CD8-positive, alpha-beta T cell (primary cell): ENCODE measurements at places on chromosomes 1 and 21.

- no peak for DNase-seq
Observed at GRCh38 chr1:59413327-59413720, 116.4 kb downstream of the FGGY start.

DNA sequence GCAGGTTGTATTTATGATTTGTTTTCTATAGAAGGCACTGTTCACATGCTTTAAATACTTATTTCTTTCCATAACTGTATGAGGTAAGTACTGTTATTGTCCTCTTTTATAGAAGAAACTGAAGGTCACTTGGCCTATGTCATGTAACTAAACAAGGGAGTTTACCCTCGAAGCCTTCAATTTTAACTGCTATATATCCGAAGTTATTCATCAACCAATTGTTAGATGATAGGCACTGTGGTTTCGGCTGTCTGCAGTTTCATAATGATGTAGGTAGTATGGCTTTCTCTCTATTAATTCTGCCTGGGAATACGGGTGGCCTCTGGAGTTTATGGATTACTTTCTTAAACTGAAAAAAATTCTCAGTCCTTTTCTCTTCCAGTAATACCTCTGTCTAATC is 413.3 kb upstream of the ADGRL2 start:
- no peak for DNase-seq

DNA sequence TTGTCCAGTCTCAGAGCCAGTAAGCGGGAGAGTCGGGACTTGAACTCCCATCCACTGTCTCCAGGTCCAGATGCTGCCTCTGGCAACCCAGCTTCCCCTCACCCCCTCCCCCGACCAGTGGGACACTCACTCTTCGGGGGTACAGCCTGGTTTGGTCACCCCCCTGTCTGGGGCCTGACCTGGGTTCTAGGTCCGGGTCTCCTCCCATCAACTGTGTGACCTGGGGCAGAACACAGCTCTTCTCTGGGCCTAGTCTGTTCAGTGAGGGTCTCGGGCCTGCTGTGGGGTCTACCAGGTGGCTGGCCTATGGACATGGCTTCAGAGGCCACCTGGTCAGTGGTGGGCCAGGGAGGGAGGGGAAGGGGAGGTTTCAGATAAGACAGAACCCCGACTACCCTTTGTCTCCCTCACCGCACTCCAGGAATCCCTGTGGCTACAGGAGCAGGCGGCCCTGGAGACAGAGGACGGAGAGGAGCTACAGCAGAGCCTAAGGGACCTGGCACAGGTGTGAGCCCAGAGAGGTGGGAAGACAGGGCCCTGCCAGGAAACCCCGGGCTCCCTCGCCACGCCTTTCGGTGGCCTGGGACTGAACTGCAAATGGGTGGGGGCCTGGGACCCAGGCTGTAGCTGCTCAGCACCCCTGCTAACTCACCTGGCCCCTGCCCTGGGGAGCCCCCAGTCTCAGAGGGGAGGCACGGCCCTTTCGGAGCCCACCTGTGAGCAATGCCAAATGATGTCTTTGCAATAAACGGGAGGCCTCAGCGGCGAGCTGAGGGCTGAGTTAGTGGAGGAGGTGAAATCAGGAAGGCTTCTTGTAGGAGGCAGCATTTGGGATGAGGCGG is 4.1 kb upstream of the NBPF3 start:
- no peak for DNase-seq

DNA sequence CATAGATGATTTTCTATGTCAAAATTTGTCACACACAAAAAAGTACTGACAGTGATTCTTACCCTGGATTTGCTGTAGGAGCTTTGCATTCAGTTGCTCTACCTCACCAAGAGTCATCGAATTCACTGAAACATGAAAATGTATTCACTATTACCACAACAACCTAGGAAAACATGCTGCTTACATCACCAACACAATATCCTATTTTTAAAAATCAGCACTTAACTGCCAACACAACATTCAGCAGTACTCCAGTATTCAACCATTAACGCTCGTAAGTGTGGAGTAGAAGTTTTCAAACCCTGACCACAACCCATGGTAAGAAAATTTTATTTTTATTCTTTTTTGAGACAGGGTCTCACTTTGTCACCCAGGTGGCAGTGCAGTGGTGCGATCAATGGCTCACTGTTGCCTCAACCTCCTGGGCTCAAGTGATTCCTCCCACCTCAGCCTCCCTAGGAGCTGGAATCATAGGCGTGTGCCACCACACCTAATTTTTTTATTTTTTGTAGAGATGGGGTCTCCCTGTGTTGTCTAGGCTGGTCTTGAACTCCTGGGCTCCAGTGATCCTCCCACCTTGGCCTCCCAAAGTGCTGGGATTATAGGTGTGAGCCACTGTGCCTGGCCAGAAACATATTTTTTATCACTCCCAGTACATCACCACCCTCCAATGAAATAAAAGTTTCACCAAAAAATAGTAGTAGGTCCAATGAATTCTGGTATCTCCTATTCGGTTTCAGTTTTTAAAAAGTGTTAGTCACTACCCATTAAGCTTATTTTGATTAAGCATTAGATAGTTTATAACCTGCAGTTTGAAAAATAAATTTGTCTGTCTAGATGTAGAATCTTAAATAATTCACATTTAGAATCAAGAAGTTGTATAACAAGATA is 23.8 kb downstream of the C21orf91 start:
- DNase-seq: no peak

- no peak for DNase-seq
Observed at GRCh38 chr1:72485801-72486200, 203.5 kb upstream of the NEGR1 start.

GRCh38 chr1:51189421-51190073 is 46.5 kb upstream of the RNF11 start:
- peak; percentile 13 for DNase-seq

- DNase-seq: peak; percentile 87
Observed at GRCh38 chr1:31937300-31938183, 626 bp downstream of the PTP4A2 start.

DNA sequence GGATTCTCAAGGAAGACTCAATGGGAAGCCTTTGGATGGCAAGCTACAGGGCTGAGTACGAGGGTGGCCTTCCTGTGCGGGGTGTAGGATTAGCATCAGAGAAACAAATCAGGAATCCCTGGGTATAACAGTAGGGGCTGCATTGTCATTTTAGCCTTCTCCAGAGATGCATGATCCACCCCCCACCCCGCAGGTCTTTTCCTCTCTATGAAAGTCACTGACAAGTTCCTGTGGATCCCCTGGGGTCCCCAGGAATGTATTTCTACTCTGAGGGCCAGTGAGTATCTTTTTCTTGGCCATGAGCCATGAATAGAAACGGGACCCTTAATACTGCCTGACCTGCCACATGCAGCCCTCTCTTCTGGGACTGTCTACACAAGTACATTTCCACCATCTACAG is 473.0 kb upstream of the VAMP3 start:
- no peak for DNase-seq

DNA sequence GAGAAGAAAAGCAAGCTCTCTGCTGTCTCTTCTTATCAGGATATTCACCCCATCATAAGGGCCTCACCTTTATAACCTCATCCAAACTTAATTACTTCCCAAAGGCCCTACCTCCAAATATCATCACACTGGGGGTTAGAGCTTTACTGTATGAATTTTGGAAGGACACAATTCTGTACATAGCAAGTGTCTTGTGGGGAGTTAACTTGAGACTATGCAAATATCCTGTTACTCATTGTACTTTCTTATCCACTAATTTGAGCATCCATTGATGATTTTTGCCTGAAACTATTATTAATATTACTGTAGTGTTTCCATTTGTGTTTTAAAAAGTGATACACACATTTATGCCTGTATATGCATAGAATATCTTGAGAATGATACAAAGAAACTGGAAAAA is 129.1 kb upstream of the IVNS1ABP start:
- no peak for DNase-seq

GRCh38 chr1:34977858-34978257 is 7.3 kb downstream of the TMEM35B start:
- no peak for DNase-seq

DNA sequence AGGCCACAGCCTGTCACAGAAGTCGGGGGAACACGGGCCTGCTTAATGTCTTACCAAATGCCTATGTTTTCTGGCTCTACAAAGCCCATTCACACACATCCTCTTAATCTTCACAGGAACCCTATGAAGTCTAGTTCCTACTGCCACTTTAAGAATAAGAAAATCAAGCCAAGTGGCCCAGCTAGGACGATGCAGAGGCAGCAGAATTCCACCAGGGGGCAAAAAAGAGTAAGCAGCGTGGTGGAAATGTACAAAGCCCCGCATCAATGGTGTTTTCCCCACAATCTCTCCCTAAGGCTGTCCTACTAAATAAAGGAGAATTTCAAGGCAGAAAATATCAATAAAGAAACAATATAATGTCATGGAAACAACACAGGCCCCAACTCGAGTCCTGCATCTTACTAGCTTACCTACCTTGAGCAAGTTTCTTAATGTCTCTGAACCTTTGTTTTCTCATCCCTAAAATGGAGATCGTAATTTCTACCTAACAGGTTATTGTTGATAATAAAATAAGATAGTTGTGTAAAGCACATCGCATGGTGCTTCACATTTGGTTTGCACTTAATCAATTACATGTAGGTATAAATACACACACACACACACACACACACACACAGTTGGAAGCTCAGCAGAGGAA is 21.4 kb downstream of the SEC16B start:
- no peak for DNase-seq

GRCh38 chr1:226994586-226995364 is 54.7 kb downstream of the COQ8A start:
- DNase-seq: no peak

DNA sequence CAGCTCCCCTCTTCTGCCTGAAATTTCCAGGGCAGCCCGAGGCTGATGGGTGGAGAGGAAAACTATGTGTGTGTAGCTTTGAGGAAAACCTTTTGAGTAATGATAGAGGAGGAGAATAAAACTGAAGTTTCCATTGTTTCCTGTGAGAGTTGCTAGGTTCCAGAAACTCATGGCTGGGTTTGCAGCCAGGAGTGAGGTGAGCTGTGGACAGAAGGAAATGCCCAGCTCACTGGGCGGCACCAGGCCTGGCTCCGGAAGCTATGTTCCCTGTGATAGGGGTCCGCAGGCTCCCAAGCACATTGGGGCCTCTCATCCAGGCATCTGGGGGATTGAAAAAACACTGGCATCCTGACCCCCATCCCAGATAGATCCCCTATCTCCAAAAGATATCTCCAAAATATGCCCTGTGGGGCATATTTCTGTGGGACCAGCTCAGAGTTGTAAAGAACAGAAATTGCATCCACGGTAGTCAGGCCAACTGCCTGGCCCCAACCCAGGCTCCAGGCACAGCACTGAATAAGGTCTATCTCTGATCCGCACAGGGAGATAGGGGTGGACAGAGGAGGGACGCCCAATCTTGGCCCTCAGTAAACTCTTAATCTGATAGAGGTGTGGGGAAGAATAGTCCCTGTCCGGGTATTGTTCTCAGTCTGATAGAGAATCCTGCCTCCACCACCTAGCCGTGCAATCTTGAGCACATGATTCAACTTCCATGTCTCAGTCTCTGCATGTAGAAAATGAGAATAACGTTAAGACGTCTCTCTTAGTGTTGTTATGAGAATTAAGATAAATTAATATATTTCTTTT is 1.8 kb upstream of the HSPG2 start:
- no peak for DNase-seq

DNA sequence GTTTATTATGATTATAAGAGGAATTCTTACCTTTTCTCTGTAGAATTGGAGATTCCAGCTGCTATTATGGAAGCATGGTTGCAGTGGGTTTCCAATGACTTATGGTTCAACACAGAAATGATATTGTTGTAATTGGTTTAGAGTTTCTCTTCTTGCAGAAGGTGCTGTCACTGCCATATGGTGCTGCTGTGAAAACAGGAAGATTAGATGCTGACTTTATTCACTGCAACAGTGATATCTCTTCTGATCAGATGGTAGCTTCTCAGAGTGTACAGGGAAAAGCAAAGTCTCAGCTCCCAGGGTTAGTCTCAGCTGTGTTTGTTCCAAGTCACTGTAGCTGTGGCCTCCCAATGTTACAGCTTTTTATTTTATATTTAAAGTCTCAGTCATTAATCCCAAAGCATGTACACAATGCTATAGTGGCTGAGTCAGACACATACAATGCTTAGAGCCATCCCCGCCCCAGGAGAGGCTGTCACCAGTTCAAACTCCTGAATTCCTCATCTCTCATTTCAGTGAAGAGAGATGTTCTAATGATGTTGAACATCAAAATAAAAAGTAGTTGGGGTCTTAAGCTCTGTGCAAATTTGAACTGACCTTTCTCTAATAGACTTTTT is 42.7 kb upstream of the RGS2 start:
- no peak for DNase-seq

DNA sequence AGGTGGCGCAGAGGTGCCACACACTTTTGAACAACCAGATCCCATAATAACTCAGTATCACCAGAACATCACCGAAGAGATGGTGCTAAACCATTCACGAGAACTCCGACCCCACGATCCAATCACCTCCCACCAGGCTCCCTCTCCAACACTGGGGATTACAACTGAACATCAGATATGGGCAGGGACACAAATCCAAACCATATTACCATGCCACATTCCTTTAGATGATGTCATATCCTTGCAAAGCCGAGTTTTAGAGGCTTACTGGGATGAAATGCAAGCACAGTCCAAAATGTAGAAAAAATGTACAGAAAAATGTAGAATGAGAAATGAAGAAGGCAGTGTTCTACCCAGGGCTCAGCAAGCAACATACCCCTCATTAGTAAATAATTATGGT is 64.7 kb downstream of the SGIP1 start:
- no peak for DNase-seq

- no peak for DNase-seq
Observed at GRCh38 chr1:203156280-203156679, 19.3 kb downstream of the MYBPH start.

DNA sequence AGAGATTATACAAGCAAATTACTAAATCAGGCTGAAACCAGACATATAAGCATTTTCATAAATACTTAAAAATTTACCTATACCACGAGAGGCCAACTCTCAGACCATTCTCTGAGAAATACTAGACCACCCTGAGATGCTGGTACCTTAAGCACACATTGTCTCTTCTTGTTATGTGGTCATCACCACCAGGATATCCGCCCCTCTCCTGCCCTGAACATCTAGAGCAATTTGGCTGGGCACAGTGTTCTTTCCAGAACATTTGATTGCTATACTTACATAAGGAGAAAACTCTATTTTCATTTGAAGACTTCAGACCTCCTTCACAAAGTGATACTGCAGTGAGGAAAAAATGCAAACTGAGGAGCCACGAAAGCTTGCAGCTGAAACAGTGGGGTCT is 36.2 kb upstream of the DUSP10 start:
- peak; percentile 67 for DNase-seq

- DNase-seq: no peak
Observed at GRCh38 chr1:212225416-212225815, 59.8 kb upstream of the PPP2R5A start.

- no peak for DNase-seq
Observed at GRCh38 chr1:178354816-178355215, 141.9 kb downstream of the CLEC20A start.

GRCh38 chr1:46735708-46736324 is 16.9 kb upstream of the EFCAB14 start:
- DNase-seq: no peak

- DNase-seq: peak; percentile 72
Observed at GRCh38 chr1:214427871-214428277, 123.5 kb downstream of the PTPN14 start.

DNA sequence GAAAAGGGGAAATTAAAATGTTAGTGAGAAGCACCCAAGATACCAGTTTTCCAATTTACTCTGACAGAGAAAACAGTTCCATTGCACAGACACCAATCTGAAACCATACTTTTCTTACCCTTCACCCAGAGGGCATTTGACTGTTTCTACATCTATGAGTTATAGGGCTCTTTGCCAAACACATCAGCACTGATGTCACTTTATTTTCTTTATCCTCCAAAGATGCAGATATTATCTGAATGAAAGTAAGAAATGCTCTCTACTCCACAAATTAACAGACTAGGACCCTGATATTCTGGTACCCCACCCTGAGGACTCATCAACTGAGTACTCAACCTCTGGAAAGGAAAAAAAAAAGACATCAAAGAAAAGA is 24.2 kb upstream of the PEX19 start:
- DNase-seq: no peak
